ENCODE measurements at places on chromosomes 7 and 10.

GRCh38 chr7:80517282-80517747 is 5.5 kb upstream of the GNAT3 start:
- no peak for DNase-seq
- no peak overlapping the region for H3K27ac ChIP-seq
- H3K4me3 ChIP-seq = no peak overlapping the region
- H3K36me3 ChIP-seq = no peaks in the 10 kb centered on the region

DNA sequence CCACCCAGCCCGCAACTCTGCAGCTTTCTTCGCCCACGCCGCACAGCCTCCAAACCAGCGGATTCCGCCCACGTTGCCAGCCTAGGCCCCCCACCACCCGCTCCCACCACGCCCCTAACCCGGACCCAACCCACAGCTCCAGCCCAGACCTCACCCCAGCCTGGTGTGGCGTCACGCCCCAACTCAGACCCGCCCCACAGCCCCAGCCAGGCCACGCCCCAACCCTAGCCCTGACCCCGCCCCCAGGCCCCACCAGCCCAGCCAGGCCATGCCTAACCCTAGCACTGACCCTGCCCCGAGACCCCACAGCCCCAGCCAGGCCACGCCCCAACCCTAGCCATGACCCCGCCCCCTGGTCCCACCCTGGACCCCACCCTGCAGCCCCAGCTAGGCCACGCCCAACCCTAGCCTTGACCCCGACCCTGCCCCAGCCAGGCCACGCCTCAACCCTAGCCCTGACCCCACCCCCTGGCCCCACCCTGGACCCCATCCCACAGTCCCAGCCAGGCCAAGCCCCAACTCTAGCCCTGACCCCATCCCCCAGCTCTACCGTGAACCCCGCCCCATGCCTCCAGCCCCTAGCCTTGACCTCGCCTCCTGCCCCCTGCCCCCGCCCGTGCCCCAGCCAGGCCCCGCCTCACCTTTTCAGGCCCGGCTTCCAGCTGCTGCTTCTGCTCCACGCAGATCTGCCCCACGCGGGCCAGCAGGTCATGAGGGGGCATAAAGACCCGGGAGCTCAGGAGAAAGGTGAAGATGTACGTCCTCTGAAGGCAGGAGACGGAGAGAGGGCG is 64.0 kb downstream of the RASGEF1A start:
- no peak overlapping the region for H3K27ac ChIP-seq
- DNase-seq = no peak
- no peak overlapping the region for H3K4me3 ChIP-seq
- no peaks in the 10 kb centered on the region for H3K4me1 ChIP-seq

GRCh38 chr10:124350806-124351205 is 67.9 kb downstream of the OAT start:
- H3K4me3 ChIP-seq = no peak overlapping the region
- H3K27me3 ChIP-seq = peaks cover 32% of the 10 kb centered on the region
- peaks cover 3% of the 10 kb centered on the region for H3K4me1 ChIP-seq
- H3K27ac ChIP-seq = no peak overlapping the region
- H3K36me3 ChIP-seq = no peaks in the 10 kb centered on the region

- H3K4me1 ChIP-seq = peaks cover 8% of the 10 kb centered on the region
- no peak overlapping the region for H3K27ac ChIP-seq
- peaks cover 18% of the 10 kb centered on the region for H3K36me3 ChIP-seq
- no peaks in the 10 kb centered on the region for H3K27me3 ChIP-seq
Measured at GRCh38 chr7:99437946-99438572, 539 bp downstream of the PTCD1 start.

DNA sequence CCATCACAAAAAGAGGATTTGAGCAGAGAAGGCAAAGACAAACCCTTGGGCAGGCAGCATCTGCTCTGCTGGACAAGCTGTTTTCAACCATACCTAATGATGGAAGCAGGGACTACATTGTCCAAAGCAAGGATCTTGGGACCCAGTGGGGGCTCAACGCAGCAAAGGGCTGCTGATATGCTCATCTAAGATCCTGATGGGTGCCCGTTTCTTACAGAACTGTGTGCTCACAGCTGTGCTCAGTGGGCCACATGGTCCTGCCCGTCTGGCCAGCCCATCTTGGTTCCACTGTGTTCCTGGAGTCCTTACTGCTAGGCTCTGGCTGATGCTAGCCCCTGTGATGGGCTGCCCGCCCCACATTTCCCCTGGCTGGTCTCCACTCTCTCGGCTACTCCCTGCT is 36.1 kb downstream of the GPRIN2 start:
- no peaks in the 10 kb centered on the region for H3K36me3 ChIP-seq
- peak overlapping the region; percentile 7 for H3K4me3 ChIP-seq
- peaks cover 4% of the 10 kb centered on the region for H3K4me1 ChIP-seq
- no peak for DNase-seq
- no peak overlapping the region for H3K27ac ChIP-seq
- no peaks in the 10 kb centered on the region for H3K27me3 ChIP-seq

GRCh38 chr7:111920329-111920728 is 285.9 kb downstream of the DOCK4 start:
- H3K27me3 ChIP-seq = no peaks in the 10 kb centered on the region
- no peak overlapping the region for H3K4me3 ChIP-seq
- H3K27ac ChIP-seq = no peak overlapping the region

GRCh38 chr10:121788717-121789116 is 139.1 kb downstream of the ATE1 start:
- H3K4me1 ChIP-seq = peaks cover 3% of the 10 kb centered on the region
- DNase-seq = no peak
- no peaks in the 10 kb centered on the region for H3K36me3 ChIP-seq
- H3K27ac ChIP-seq = no peak overlapping the region
- H3K27me3 ChIP-seq = no peaks in the 10 kb centered on the region

DNA sequence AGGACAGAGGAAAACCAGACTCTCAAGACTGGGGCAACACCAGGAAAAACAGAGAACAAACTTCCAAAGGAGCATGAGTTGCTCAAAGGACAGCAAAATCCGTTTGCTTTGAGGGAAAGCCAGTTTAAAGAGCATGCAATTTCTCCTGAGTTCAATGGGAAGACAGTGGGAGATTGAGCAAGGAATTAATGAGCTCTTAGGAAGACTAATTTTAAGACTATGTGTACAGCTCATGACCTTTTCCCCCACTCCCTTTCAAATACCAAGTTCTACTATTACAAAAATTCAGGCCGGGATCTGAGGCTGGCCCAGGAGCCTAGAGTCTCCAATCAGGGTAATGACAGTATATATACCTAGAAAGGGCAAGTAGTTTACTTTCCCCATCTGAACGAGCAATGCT is 79.2 kb downstream of the EPDR1 start:
- H3K4me3 ChIP-seq = no peak overlapping the region
- no peaks in the 10 kb centered on the region for H3K27me3 ChIP-seq
- DNase-seq = no peak
- no peaks in the 10 kb centered on the region for H3K4me1 ChIP-seq

GRCh38 chr7:74373536-74373935 is 80.2 kb upstream of the GTF2IRD1 start:
- no peaks in the 10 kb centered on the region for H3K27me3 ChIP-seq
- peaks cover 40% of the 10 kb centered on the region for H3K36me3 ChIP-seq

- H3K4me3 ChIP-seq = no peak overlapping the region
- no peak overlapping the region for H3K27ac ChIP-seq
- peaks cover 10% of the 10 kb centered on the region for H3K36me3 ChIP-seq
Measured at GRCh38 chr7:27663989-27664331, 1.3 kb upstream of the HIBADH start.

- no peaks in the 10 kb centered on the region for H3K36me3 ChIP-seq
- DNase-seq = no peak
- H3K4me3 ChIP-seq = no peak overlapping the region
- H3K27ac ChIP-seq = no peak overlapping the region
Measured at GRCh38 chr7:157018328-157018996, 8.0 kb upstream of the MNX1 start.

GRCh38 chr10:73262105-73262730 is 9.8 kb upstream of the MRPS16 start:
- no peak overlapping the region for H3K4me3 ChIP-seq
- H3K4me1 ChIP-seq = no peaks in the 10 kb centered on the region
- H3K36me3 ChIP-seq = no peaks in the 10 kb centered on the region
- H3K27ac ChIP-seq = no peak overlapping the region

DNA sequence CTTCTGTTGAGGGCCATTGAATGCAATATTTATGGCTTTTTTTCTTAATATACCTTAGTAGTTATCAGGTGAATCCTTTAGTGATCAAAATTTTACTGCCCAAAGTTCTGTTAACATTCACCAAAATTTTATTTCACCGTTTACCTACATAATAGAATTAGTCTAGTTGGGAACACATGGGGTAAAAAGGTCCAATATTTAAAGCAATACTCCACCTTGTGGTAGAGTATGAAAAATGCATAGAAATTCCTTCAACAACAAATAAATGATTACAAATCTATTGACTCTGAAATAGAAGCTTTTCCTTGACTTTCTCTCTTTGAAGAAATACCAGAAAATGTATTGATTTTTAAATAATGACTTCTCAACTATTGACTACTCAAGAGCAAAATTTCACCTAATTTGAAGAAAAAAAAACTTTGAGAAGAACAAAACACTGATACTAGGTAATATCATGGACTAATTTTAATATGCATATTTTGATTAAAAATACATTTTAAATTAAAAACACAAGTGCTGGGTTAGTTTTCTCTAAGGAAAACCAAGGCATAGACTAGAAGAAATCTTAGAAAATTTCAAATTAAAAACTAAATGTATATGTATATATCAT is 43.3 kb downstream of the POLR1F start:
- H3K27ac ChIP-seq = no peak overlapping the region
- H3K4me1 ChIP-seq = no peaks in the 10 kb centered on the region
- DNase-seq = no peak
- peaks cover 3% of the 10 kb centered on the region for H3K27me3 ChIP-seq

DNA sequence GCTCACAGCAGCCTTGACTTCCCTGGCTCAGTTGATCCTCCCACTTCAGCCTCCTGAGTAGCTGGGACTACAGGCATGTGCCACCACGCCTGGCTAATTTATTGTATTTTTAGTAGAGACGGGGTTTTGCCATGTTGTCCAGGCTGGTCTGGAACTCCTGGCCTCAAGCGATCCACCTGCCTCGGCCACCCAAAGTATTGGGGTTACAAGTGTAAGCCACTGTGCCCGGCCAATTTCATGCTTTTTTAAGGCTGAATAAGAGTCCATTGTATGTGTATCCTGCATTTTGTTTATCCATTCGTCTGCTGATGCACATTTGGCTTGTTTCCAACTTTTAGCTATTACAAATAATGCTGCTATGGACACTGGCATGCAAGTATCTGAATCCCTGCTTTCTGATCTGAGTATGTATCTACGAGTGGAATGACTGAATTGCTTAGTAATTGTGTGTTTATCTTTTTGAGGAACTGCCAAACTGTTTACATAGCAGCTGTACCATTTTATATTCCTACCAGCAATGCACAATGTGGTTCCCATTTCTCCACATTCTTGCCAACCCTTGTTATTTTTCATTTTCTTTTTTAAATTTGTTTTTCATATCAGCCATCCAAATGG is 37.3 kb upstream of the TPST1 start:
- H3K4me3 ChIP-seq = no peak overlapping the region
- H3K27ac ChIP-seq = no peak overlapping the region
- H3K36me3 ChIP-seq = no peaks in the 10 kb centered on the region
- no peak for DNase-seq
- no peaks in the 10 kb centered on the region for H3K27me3 ChIP-seq
- no peaks in the 10 kb centered on the region for H3K4me1 ChIP-seq

- H3K4me3 ChIP-seq = no peak overlapping the region
- no peaks in the 10 kb centered on the region for H3K27me3 ChIP-seq
- no peaks in the 10 kb centered on the region for H3K36me3 ChIP-seq
- no peak for DNase-seq
- no peak overlapping the region for H3K27ac ChIP-seq
Measured at GRCh38 chr10:74300666-74301065, 149.6 kb downstream of the ADK start.

- H3K4me3 ChIP-seq = no peak overlapping the region
- H3K27ac ChIP-seq = no peak overlapping the region
- no peak for DNase-seq
- no peaks in the 10 kb centered on the region for H3K4me1 ChIP-seq
- peaks cover 15% of the 10 kb centered on the region for H3K36me3 ChIP-seq
Measured at GRCh38 chr7:156865493-156865892, 27.5 kb downstream of the LMBR1 start.

DNA sequence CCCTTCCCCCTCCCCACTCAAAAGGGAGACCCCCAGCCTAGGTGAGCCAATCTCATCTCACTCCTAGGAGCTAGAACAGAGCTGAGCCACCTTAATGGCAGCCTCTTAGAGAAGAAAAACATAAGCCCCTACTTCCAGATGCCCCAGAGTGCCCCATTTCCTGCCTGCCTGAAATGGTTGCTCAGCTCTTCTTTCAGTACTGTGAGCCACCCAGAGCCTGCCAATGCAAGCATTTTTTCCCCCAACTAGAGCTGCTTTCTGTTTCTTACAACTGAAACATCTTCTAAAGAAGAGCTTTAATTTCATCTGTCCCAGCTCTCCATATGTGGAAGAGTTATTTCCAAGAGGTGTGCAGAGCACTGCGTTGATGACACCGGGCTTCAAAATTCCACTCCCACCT is 136.7 kb downstream of the PLPP4 start:
- no peak overlapping the region for H3K27ac ChIP-seq
- DNase-seq = no peak
- H3K4me3 ChIP-seq = no peak overlapping the region
- H3K27me3 ChIP-seq = no peaks in the 10 kb centered on the region
- no peaks in the 10 kb centered on the region for H3K4me1 ChIP-seq
- H3K36me3 ChIP-seq = no peaks in the 10 kb centered on the region

DNA sequence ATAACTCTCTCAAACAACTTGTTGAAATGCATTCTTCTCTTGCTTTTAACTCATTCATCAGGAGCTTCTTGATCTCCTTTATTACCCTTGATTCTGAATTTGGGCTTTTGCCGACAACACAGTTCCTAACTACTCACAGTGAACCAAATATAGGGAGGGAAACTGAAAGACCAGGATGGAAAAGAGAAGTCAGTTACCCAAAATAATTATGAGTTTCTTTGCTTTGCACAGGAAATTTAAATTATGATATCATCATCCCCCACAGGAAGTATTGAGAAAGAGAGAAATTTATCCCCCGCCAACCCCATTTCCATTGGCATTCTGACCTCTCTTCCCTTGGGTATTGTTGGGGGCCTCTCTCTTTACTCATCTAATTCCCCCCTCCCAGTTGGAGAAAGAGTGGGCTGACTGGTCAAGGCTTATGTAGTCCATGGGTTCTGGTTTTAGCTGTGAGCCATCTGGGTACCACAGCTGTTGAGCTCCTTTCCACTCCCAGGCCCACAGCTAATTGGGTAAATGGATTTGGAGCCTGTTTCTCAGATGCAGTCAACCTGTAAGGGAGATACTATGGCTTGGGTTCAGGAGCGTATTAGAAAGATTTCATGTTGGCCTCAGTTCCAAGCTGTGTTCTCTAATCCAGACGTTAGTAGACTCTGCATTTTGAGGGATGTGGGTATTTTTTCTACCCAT is 109.0 kb downstream of the FZD1 start:
- no peaks in the 10 kb centered on the region for H3K36me3 ChIP-seq
- peaks cover 17% of the 10 kb centered on the region for H3K4me1 ChIP-seq
- H3K27me3 ChIP-seq = no peaks in the 10 kb centered on the region
- H3K27ac ChIP-seq = no peak overlapping the region

- no peaks in the 10 kb centered on the region for H3K4me1 ChIP-seq
- no peak overlapping the region for H3K4me3 ChIP-seq
- no peaks in the 10 kb centered on the region for H3K36me3 ChIP-seq
- no peaks in the 10 kb centered on the region for H3K27me3 ChIP-seq
- DNase-seq = no peak
Measured at GRCh38 chr7:127287133-127287532, 34.4 kb upstream of the GRM8 start.

Data from neuronal stem cell (in vitro differentiated cells).